ENCODE measurements at places on chromosomes 4 and X.

DNA sequence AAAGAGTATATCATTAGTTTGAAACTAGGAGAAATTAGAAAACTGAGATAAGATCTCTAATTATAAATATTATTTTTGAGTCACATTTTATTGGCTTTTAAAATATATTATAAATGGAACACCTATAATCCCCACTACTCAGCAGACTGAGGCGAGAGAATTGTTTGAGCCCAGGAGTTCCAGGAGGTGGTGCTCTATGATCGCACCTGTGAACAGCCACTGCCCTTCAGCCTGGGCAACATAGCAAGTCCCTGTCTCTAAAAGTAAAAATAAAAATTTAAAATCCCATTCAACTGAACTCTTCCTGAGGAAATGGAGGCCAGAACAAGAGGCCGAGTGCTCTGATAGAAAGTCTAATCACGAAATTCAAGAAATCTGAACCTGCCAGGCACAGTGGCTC lies 6.3 kb upstream of the C4orf36 start:
- no peak for DNase-seq

- DNase-seq, result no peak
These were observed 82.8 kb upstream of the CAMK2D start for GRCh38 chr4:113844369-113844768.

DNA sequence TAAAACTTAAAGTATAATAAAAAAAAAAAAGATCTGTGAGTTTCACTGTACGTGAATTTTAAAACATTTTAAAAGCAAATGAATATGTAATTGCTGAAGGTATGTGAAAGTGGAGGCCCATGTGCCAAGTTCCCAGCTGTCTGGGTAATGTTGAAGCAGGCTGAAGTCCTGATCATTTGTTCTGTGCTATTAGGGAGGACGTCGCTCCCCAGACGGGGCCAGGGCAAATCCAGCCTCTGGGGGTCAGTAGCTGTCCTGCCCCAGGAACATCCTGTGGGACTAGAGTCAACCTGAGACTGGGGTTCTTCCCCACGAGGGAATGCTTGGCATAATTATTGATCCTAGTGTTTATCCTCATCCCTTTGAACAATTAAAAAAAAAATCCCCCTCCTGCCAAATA lies 48.8 kb downstream of the PDE5A start:
- DNase-seq, result no peak

GRCh38 chrX:56564164-56564885 lies 898 bp downstream of the UBQLN2 start:
- DNase-seq, result no peak
